ENCODE measurements at places on chromosomes 7 and 10.

- DNase-seq, result no peak
These were observed 168.6 kb downstream of the CTNNA3 start for GRCh38 chr10:67527351-67527750.

DNA sequence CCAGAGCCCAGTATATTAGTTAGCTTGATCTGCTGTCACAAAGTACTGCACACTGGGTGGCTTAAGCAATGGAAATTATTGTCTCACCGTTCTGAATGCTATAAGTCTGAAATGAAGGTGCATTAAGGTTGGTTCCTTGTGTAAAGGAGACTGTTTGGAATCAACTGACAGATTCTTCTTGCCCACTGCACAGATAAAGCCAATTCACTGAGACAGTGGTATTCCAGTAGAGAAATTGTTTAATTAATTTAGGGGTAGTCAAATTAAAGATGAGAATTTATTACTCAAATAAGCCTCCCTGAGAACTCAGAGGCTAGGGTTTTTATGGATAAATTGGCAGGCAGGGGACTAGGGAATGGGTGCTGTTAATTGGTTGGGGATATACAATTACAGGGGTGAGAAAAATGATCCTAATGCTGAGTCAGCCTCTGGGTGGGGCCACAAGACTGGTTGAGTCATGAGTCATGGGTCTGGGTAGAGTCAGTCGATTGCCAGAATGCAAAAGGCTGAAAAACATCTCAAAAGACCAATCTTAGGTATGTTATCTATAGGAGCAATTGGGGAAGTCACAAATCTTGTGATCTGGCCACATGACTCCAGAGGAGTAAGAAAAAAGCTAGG lies 23.5 kb upstream of the SAMD9L start:
- DNase-seq, result no peak

- DNase-seq, result no peak
These were observed 41.4 kb downstream of the CAMK1D start for GRCh38 chr10:12390733-12391132.

DNA sequence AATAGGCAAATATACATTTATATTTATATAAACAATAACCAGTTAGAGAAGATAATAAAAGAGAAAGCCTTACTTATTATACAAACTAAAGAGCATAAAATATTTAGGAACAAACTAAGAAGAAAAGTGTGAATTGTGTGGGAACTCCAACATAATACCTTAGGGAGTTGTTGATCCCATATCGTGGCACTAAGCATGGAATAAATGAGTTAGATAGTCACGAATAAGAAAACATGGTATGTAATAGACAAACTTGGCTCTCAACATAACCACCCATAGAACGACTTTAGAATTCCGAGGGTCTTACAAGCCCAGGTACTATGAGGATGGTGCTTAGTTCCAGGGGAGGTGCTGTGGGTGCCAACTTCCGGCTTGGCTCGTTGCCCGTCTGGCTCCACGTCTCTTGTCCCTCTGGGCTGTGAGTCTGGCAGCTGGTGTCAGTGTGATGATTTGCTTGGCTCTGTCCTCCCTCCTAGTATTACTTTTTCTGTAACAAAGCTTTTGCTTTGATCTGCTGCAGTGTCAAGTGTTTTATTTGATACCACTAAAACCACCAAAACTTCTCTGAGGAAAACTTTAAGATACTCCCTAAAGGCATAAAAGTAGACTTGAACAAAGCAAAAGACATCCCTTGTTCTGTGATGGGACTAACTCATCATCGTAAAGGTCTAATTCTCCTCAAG lies 9.5 kb upstream of the RBM20 start:
- DNase-seq, result no peak

GRCh38 chr10:3780771-3781467 lies 4.1 kb downstream of the KLF6 start:
- no peak for DNase-seq

DNA sequence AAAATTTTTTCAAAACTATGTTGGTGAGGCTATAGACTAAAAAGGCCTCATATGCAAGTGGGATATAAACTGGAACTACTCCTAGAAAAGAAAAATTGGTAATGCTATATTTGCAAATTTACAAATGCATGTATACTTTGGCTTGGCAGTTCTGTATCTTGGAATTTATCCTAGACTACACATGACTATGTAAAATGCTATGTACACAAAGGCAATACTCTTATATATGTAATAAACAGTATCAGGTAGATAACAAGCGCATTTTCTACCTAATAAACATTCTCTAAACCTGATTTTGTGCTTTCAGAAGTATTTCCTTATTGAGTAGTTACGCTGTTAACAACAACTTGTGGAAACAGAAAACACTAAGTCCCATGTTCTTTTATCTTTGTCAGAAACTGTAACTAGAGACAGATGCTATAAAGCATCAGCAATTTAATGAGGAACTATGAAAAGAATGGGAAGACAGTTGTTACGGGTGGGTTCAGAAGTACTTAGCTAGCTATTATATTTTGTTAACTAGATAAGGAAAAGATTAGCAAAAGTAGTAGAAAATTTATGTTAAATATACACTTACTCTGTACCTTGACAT lies 107.8 kb downstream of the ARHGAP12 start:
- no peak for DNase-seq

- DNase-seq, result no peak
These were observed 26.6 kb upstream of the ATRNL1 start for GRCh38 chr10:115066528-115066927.

- DNase-seq, result no peak
These were observed 31.1 kb upstream of the USP6NL start for GRCh38 chr10:11642566-11642965.

GRCh38 chr10:86362129-86362527 lies 4.5 kb downstream of the GRID1 start:
- no peak for DNase-seq

GRCh38 chr10:28993861-28994260 lies 295.0 kb upstream of the LYZL1 start:
- no peak for DNase-seq

- DNase-seq, result no peak
These were observed 16.1 kb downstream of the MYOF start for GRCh38 chr10:93465806-93466675.

GRCh38 chr10:61346796-61347413 lies 106.3 kb downstream of the TMEM26 start:
- DNase-seq, result peak; percentile 55

GRCh38 chr7:72321081-72321480 lies 91.1 kb downstream of the CALN1 start:
- DNase-seq, result no peak

DNA sequence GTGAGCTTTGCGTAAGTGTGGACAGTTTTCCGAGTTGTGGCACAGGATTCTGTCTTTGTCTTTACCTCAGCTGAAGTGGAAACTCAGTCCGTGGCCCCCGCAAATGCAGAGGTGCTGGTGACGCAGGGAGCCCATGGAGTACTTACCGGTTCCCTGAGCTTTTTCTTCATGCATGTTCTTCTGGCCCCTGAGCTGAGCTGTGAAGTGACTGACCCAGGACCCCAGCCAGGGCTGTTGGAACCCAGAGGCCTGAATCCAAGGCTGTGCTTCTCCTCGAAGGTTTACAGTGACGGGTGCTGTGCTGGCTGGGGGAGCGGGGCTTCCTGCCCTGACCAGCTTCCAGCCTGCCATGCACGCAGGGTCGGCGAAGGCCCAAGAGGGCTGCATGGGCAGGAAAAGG lies 223.5 kb downstream of the GLRX3 start:
- no peak for DNase-seq

GRCh38 chr10:77877441-77878344 lies 48.9 kb downstream of the DLG5 start:
- DNase-seq, result no peak

DNA sequence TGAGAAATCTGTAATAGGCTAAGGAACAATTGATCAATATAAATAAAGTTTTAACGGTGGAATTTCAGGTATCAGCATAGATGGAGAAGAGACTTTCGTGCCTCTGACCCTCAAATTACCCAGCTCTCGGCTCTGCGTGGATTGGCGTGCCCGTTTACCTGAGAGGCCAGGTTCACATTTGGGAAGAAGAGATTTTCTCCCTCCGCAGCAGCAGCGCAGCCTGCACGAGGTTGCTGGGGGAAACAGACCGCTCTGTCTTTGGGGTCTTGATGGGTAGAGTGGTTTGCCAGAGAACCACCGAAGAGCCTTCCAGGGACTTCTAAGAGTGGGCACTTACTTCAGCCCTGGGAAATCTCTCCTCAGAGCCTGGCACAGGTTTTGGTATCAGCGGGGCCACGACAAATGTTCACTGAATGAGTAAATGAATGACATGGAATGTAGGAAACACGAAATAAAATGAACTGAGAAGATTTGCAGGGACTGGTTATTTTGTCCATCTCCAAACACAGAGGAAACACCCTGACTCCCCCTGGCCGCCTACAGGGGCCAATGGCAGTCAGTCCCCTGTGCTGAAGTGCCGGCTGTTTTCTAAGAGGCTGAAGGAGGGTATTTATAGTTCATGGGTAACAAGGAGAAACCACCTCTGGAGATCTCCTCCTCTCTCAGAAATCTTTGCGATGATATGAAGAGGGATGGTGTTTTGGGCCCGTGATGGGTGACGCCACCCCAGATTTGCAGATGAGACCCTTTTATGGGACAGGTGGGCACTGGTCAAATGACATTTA lies 338.5 kb downstream of the ADARB2 start:
- DNase-seq, result no peak

DNA sequence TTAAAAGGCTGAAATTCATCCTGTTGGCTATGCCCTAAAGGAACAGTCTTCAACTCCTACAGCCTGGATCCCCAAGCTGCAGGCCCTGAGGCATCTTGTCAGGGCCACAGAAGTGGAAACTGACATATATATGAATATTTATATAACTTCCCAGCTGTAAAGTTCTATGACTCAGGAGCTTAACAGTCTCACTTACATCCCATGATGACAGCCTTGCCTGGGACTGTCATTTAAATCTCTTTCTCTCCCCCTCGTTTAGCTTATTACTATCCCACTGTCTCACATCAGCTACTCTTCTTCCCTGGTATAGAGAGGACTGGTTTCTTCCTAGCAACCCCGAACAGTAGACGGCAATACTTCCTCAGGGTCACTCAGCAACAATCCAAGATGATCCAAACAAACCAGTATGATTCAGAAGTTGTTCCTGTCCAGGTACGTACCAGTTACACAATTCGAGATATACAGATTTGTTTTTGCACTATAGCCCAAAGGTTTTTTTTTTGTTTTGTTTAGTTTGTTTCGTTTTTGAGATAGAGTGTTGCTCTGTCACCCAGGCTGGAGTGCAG lies 22.7 kb downstream of the KIAA1549 start:
- DNase-seq, result no peak

GRCh38 chr7:72446591-72447462 lies 34.7 kb upstream of the CALN1 start:
- no peak for DNase-seq

- no peak for DNase-seq
These were observed 234.4 kb downstream of the GLI3 start for GRCh38 chr7:42002654-42003053.

- no peak for DNase-seq
These were observed 52.7 kb downstream of the SCIN start for GRCh38 chr7:12623223-12623622.

GRCh38 chr10:128147669-128148068 lies 21.4 kb upstream of the MKI67 start:
- no peak for DNase-seq

DNA sequence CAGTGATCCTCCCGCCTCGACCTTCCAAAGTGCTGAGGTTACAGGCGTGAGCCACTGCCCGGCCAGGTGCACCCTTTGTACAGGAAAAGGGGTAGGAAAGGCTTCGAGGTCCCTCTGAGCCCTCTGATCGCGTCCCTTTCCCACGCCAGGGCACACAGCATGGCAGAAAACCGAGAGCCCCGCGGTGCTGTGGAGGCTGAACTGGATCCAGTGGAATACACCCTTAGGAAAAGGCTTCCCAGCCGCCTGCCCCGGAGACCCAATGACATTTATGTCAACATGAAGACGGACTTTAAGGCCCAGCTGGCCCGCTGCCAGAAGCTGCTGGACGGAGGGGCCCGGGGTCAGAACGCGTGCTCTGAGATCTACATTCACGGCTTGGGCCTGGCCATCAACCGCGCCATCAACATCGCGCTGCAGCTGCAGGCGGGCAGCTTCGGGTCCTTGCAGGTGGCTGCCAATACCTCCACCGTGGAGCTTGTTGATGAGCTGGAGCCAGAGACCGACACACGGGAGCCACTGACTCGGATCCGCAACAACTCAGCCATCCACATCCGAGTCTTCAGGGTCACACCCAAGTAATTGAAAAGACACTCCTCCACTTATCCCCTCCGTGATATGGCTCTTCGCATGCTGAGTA lies 871 bp downstream of the POP7 start:
- no peak for DNase-seq

DNA sequence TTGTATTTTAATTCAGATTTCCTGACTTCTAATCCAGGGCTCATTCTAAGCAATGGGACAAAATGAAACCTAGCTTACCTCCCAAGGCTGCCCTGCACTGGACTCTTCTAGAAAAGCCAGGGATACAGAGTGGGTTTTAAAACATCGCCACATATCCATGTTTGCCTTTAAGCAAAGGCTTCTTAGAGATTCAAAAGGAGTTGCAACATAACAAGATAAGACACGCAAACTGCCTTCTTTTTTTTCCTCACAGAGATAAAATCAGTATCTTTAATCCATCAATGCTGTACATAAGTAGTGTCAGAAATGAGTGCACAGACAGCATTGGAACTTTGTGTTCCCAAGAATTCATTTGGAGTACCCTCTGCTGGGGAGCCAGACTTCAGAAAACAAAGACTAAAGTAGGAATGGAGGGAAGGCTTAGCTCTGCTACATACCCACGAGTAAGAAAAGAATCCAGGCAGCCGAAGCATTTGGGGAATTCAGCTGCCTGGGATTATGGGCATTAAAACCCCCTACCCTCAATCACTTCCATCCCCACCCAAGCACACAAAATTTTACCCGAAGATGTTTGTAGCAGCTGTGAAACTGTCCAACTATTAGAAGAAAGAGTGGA lies 427.8 kb downstream of the ARL4A start:
- no peak for DNase-seq

DNA sequence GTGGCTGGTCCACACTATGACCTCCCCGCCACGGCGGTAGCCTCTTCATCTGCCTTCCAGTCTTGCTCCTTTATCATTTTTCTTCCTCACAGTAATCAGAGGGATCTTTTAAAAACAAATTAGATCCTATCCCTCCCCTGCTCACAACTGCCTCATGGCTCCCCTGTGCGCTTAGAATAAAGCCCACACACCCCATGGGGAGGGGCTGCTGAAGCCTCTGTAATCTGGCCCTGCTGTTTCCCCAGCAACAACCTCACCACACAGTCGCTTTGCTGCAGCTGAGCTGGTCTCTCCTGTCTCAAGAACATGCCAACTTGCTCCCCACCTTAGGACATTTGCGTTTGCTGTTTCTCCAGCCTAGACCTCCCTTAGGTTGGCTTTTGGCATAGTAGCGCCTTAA lies 41.0 kb downstream of the SP8 start:
- DNase-seq, result no peak

DNA sequence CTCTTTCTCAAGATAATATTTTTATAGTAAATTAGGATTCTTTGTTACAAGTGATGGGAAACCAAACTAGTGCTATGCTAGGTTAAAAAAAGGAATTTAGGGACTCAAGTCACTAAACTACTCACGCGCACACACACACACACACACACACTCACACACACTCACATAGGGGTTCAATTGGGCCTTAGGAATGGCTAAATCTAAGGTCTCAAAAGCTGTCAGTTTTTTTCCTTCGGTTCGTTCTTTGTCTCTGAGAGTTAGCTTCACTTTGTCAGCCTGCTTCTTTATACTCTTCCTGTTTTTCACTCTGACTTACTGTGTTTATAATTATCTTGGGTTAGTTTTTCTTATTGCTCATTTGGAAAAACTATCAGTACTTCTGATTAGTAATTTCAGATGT lies 138.9 kb downstream of the ADK start:
- no peak for DNase-seq
